Stimulated activated CD4-positive, alpha-beta T cell treated with anti-CD3 and anti-CD28 coated beads, Interleukin-4, amount 100 ng/mL, for 1 hour (primary cell): ENCODE measurements at places on chromosomes 3 and 15.

DNA sequence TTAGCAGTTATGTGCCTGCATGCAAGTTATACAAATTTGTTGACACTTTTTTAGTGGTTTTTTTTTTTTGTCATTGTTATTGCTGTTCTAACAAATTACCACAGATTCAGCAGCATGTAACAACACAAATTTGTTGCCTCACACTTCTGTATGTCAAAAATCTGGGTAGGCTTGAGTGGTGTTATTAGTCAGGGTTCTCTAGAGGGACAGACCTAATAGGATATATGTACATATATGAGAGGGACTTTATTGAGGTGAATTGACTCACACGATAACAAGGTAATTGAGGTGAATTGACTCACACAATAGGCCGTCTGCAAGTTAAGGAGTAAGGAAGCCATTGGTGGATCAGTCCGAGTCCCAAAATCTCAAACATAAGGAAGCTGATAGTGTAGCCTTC lies 15.0 kb upstream of the PLSCR1 start:
- no peak for DNase-seq

- DNase-seq: no peak
Measured at GRCh38 chr15:72781631-72782030, 1.9 kb downstream of the ADPGK start.

- DNase-seq: no peak
Measured at GRCh38 chr3:12653747-12654146, 10.2 kb downstream of the RAF1 start.

DNA sequence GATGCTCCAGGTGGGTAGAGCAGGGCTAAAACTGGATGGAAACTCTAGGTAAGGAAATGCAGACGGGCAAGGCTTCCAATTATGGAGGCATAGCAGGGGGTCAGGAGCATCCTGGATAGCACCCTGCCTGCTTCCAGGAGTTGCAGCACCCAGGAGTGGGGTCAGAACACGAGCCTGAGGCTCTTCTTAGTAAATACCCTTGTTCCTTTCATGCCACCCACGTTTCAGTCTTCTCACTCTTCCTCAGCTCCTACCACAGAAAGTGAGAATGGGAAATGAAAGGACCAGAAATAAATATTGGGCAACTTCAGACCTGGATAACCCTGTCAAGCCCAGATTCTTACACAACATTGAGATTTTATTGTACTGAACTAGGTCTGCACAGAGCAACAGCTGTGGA lies 16.4 kb downstream of the CCR1 start:
- no peak for DNase-seq

DNA sequence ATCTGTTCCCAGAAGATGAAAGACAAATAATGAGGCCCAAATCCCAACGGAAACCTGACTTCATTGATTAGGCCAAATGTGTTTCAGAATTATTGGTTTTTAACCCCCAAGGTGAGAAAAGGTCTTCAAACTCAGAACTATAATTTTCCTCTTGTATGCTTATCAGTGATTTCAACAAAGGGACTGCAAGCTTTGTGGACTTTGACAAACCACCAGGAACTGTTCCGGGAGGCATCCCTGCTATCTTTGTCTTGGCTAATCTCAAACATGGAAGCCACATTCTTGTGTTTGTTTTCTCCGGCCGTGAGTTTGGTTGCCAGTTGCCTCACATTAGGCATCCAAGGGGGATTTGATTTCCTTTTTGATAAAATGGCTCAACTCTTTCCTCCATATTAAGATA lies 19.5 kb downstream of the ARHGEF3 start:
- DNase-seq: no peak

- no peak for DNase-seq
Measured at GRCh38 chr3:54949491-54950044, 21.7 kb upstream of the LRTM1 start.

DNA sequence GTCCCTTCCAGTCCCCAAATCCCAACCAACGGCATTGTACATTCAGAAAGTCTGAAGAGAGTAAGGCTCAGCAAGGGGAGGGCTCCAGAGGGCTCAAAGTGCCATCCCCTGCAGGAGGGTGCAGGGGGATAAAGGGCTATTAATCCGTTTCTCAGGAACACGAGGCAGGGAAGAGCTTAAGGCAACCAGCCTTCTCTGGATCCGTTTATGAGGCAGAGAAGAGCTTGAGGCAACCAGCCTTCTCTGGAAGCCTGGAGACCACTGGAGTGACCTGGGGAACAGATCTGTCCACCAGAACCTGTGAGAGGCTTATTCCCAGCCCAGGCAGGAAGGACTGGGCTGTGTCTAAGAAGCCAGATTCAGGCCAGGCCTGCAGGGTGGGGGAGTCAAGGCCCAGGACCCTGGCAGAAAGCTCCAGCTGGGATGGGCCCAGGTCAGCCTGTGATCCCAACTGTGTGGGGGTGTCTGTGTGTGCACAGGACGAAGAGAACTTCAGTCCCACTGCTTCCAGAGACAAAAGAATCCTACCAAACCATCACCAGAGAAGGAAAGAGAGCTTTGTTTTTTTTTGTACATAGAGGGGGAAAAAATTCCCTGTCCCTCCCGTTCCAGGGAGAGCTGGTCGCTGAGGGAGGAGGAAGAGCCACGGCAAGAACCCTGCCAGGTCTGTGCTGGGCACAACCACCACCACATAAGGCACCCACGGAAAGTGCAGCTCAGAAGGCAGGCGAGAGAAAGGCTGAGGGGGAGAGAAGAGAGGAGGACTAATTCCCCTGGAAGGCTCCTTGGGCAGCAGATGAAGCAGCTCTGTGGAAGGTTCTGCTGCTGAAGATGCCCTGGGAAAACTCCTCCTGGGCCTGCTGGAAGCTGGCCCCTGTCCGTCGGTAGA lies 1.6 kb upstream of the ULK3 start:
- DNase-seq: no peak

GRCh38 chr3:42851228-42851834 lies 24.3 kb downstream of the CYP8B1 start:
- no peak for DNase-seq

GRCh38 chr3:195010551-195011100 lies 260.3 kb downstream of the XXYLT1 start:
- DNase-seq: no peak

DNA sequence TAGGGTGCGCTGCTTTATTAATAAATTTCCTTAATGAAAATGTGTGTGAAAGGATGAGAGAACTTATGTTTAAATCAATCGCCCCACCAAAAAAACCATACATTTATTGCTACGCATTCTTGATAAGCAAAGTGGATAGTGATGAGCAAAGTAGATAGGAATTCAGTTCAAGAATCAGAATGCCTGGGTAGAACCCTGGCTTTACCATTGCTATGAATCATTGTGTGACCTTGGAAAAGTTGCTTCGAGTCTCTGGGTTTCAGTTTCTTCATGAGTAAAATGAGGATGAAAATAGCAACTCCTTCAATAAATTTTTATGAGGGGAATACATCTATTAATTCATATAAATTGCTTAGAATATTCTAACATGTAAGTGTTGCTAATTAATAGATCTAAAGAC lies 2.6 kb upstream of the ALCAM start:
- no peak for DNase-seq

DNA sequence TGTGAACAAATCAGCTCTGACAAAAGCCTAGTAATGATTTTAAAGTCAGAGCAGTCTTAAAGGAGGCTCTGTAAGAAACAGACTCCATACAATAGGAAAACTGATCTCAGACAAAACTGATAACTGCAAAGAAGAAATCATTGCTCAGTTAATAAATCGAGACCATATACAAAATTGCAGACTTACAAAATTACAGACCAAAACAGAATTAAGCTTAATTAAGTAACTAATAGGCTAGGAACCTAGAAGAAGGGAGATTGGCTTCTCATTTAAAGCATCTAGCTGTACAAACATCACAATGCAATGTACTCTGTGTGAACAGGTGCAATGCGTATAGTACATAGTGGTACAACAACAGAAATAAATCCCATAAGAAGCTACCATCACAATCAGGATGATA lies 46.3 kb downstream of the ZBTB20 start:
- DNase-seq: no peak

DNA sequence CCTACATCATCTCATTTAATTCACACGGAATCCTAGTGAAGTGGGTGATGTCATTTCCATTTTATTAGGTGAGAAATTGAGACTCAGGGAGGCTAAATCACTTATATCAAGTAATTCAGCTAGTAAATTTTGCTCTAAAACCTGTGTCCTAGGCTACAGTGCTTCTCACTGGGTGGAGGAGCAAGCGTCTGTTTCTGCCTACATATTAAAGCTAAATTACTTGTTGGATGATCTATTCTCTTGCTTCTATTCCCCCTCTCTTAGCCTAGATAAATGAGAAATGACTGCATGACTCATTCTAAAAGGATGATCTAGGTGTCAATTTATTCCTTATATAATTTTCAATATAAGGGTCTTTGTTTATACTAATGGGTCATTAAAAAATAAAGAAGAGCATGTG lies 37.8 kb upstream of the RBP1 start:
- DNase-seq: no peak

DNA sequence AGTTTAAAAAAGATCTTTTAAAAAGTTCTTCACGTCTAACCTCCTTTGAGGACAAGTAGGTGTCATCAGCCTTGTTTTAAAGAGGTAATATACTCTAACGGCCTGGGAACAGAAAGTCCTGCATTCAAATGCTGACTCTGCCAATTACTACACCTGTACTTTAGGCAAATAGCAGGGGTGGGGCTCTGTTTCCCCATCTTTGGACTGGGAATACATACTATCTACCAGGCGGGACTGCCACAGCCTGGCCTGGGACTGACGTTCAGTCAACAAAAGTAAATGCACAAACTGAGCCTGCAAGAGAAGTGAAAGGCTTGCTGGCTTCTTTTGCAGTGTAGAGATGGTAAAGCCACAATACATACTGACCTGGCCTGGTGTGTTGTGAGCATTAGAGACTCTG lies 107.6 kb upstream of the SPATA12 start:
- DNase-seq: no peak

DNA sequence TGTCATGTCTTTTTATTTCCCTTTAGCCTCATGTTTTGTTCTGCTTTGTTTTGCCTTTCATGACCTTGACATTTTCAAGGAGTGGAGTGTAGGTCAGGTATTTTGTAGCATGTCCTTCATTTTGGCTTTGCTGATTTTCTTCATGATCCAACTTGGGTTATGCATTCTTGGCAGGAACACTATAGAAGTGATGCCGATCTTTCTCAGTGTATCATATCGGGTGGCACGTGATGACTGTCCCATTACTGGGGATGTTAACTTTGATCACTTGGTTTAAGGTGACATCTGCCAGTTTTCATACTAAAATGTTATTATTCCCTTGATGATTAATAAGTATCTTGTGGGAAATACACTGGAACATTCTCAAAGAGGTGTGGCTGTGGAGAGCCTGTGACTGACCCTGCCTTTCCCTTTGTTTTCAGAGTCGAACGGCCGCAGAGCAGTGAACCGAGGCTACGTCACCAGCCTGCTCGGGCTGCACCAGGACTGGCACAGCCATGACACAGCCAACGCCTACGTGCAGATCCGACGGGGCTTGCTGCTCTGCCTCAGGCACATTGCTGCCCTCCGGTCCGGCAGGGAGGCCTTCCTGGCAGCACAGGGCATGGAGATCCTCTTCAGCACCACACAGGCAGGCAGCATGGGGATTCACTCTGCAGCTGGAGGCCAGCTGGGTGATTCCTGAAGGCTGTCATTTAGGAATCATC lies 167.7 kb downstream of the AGBL1 start:
- no peak for DNase-seq

- no peak for DNase-seq
Measured at GRCh38 chr15:84398763-84399701, 163.5 kb downstream of the GOLGA6L4 start.

GRCh38 chr3:196981657-196982056 lies 13.0 kb upstream of the PIGZ start:
- no peak for DNase-seq

DNA sequence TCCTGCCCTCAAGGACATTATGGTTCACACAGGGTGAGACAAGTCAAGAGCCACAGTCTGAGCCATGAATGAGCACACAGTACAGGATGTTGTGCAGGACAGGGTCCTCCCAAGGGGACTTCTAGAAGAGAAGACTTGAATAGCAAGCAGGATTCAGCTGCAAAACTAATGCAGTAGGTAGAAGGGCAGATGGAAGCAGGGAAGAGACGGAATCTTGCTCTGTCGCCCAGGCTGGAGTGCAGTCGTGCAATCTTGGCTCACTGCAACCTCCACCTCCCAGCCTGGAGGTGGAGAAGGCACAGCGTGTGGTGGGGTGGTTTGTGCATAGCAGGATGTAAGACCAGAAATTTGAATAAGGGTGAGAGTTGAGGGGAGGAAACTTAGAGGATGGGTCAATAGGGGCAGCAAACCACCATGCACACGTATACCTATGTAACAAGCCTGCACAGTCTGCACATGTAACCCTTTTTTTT lies 8.0 kb downstream of the BCL2L10 start:
- no peak for DNase-seq

GRCh38 chr3:36866368-36866767 lies 78.5 kb downstream of the TRANK1 start:
- DNase-seq: no peak

DNA sequence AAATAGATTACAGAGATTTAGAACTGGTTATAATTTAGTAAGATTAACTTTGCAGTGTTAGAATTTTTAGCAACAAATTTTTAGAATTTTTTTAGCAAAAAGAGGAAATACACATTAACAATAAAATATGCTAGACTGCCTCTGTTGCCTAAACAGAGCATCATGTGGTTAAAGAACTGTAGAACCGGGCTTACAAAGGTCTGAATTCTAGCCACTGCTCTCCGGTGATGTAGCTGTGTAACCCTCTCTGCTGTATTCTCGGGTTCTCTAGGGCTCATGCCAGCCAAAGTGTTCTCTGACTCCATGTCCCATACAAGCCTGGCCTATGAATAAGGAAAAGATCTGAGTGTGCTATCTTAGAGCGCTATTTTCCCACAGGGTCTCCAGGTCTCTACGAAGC lies 2.9 kb upstream of the P2RY12 start:
- no peak for DNase-seq

GRCh38 chr3:129358772-129359371 lies 69.6 kb downstream of the EFCAB12 start:
- no peak for DNase-seq

- DNase-seq: no peak
Measured at GRCh38 chr3:24336101-24336500, 158.5 kb downstream of the THRB start.

- DNase-seq: no peak
Measured at GRCh38 chr3:126269354-126269753, 87.9 kb downstream of the KLF15 start.

- DNase-seq: no peak
Measured at GRCh38 chr15:41573396-41573795, 14.4 kb downstream of the TYRO3 start.

DNA sequence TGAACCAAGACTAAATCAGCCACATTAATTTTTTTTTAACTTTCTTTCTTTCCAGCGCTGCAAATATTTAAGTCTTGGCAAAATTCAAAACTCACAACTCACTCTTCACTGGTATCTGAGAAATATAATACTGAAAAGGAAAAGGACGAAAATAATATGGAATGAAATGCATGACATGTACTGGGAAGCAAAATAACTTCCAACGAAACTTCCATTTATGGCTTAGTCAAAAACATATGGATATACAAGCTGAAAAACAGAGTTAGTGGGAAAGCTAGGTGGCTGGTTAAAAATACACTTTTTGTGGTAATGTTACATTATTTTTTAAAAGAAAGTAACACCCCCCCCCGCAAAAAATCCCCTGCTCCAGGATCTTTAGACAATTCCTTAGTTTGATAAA lies 86.1 kb downstream of the TM4SF4 start:
- DNase-seq: no peak

GRCh38 chr15:32646291-32646690 lies 4.8 kb downstream of the SCG5 start:
- no peak for DNase-seq
